ENCODE measurements at places on chromosomes 3 and 15.

DNA sequence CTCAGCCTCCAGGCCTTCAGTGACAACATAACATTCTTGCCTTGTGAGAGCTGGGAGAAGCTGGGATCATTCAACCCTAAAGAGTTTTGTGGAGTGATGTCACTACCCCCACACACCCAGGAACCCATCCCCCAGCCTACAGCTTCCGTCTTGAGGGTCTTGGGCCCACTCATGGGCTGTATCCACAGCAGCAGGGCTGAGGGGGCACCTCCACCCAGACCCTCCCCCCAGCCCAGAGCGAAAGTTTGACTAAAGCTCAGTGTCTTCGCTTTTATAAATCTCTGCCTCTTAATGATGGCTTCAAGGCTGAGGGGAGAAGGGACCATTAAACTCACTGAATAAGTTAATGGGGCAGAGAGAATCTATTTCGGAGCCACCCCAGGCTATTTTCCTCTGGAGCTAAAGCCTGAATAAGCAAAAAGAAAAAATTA lies 23.8 kb downstream of the NTRK3 start:
- no peak for DNase-seq

DNA sequence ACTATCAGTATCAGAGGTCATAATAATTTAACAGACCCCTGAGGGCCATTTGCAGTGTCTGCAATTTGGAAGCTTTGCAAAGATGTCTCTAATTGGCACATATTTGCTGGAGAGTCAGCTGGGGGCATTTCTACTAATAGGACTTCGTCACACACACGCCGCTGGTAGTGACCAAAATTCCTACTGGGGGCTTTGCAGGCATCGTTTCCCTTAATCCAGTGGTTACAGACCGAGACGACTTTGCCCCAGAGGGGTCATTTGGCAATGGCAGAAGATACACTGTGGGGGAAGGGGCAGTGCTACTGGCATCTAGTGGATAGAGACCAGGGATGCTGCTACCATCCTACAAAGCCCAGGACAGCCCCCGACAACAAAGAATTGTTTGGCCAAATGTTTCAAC lies 151.0 kb upstream of the LRTM1 start:
- DNase-seq, result no peak

- DNase-seq, result no peak
Measured at GRCh38 chr15:74611341-74611740, 4.3 kb upstream of the CLK3 start.

DNA sequence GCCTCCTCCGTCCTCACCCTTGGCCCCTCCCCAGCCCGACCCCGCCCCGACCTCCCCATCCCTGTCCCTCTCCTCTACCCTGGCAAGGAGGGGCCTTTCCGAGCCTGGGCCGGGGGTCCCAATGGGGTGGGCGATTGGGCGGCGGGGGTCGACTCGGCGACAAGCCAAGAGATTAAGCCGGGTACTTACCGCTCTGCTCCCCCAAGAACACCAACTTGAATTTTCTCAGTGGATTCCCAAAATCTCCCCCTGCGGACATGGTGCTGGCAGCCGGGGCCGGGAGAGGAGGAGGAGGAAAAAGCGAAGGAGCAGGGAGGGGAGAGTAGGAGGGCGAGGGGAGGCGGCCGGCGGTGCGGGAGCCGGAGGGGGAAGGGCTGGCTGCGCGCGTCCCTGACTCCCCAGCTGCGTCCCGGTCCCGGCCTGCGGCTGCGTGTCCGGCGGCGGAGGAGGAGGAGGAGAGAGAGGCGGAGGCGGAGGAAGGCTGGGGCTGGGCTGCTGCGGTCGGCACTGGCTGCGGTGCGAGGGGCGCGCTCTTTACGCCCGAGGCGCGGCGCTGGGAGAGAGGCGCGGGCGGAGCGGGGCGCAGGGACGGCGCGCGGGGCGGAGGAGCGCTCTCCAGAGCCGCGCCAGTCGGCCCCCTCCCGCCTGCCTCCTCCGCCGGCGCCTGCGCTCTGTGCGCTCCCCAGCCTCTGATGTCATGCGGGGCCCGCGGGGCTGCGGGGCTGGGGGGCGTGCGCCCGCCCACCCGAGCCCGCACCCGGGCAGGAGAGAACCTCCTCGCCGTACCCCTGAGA lies at the start of gene RAB6B:
TSS of gene RAB6B (minus strand) at position 675 of the 794 bp plus-strand sequence. CDS start at position 259, 416 bp downstream.
- no peak for DNase-seq

DNA sequence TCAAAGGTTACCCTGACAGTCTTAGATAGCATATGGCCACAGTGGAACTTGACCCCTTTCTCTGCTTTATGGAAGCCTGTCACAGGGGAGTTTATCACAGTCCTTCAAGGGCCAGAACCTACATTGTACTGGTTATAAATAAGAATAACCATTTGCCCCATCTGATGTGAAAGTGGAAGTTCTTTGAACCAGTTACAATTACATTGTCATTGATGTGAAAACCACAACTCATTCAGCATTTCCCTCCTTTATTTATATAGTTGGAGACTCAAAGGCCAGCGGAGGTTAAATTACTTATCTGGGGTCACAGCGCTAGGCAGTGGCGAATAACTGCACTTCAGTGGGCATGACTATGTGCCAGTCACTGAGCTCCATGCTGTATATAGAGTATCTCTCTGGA lies 60.5 kb upstream of the TBC1D5 start:
- DNase-seq, result no peak

- DNase-seq, result no peak
Measured at GRCh38 chr3:154795582-154795981, 284.5 kb upstream of the MME start.

GRCh38 chr3:10223676-10224639 lies 24.3 kb upstream of the TATDN2 start:
- DNase-seq, result no peak

DNA sequence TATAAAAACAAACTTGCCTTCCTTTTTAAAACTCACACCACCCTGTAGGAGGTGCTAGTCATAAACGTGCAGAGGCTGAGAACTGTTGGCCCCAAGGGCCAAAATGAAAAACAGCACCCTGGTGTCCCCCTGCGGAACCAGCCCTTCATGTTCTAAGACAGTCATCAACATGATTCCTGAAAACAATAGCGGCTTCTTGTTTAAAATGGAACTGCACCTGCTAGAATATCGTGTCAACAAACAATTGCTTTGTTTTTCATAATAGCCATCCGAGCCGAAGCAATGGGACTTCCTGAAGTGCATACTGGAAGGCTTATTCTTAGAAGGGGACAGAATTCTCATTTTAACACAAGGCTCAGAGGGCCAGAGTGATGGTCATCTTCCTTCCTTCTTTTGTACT lies 43.7 kb downstream of the MECOM start:
- no peak for DNase-seq

DNA sequence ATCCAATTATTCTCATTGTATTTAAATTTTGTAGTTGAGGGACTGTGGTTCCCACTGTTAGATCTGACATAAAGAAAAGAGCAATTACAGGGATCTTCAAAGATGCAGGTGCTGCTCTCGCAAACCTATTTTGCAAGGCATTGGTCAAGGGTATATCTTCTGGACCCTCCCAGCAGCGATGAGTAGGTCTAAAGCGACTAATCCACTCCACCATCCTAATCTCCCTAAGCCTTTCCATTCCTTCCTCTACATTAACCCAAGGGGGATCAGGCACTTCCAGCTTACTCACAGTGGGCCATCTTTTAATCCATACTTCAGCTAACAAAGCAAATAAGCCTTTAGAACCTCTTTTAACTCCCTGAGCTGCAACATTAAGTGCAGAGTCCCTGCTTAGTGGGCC lies 37.0 kb upstream of the CPOX start:
- DNase-seq, result no peak

- no peak for DNase-seq
Measured at GRCh38 chr3:37135561-37135960, 38.8 kb downstream of the LRRFIP2 start.

GRCh38 chr3:182979674-182980191 lies 605 bp downstream of the DCUN1D1 start:
- no peak for DNase-seq

DNA sequence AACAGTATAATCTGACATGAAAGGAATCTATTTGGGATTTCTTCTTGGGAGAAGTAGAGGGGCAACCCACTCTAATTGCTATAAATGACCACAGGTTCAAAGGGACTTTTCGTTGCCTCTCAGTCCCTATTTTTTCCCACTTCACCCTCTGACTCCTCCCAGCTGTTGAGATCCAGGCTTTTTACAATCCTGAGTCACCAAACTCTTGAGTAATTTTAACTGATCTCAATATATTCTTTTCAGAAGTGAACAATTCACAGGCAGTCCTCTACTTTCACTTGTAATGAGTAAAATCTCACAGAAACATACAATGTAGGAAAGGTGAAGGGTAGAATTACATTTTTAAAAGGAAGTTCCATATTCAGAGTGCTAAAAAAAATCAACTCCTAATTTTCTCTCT lies 44.6 kb downstream of the EIF4E3 start:
- DNase-seq, result no peak

DNA sequence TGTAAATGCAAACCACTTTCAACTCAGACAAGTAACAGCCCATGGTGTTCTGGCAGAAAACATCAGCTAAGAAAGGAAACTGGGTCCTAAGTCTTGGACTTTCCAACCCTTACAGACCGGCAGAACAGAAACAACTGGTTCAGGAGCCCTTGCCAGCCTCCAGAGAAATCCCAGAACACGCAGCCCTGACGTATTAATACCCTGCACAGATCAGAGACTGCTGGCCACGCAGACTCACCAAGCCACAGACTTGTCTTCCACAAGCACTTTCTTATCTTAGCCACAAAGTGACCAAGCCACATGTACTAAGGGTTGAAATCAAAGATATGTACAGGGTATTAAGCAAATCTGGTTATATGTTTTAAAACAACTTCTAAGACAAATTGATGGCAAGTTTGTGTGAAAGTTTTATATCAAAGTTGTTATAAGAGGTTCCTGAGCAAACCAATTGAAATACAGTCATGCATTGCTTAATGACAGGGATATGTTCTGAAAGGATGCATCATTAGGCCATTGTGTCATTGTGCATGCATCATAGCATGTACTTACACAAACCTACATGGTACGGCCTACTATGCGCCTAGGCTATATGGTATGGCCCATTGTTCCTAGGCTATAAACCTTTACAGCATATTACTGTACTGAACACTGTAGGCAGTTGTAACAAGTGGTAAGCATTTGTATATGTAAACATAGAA lies 36.8 kb downstream of the BTD start:
- DNase-seq, result no peak

GRCh38 chr15:72538931-72539330 lies 64.8 kb downstream of the ARIH1 start:
- DNase-seq, result no peak

DNA sequence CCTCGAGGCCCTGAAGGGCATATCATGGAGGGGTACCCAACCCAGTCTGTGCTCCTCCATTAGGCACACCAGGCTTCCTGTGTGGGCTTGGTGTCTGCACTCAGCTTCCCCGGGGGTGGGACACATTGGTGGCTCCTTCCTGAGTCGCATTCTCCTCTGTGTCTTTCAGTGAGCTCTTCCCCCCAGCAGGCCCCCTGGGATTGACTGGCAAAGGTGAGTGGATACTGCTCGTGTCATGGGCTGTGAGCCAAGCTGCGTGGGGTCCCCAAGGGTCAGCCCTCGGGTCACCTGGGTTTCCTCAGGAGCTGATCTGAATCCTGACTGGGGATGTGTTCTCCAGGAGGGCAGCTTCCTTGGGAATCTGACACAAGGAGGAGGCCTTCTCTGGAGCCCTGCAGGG lies 231.0 kb downstream of the SNRPN start:
- DNase-seq, result no peak

DNA sequence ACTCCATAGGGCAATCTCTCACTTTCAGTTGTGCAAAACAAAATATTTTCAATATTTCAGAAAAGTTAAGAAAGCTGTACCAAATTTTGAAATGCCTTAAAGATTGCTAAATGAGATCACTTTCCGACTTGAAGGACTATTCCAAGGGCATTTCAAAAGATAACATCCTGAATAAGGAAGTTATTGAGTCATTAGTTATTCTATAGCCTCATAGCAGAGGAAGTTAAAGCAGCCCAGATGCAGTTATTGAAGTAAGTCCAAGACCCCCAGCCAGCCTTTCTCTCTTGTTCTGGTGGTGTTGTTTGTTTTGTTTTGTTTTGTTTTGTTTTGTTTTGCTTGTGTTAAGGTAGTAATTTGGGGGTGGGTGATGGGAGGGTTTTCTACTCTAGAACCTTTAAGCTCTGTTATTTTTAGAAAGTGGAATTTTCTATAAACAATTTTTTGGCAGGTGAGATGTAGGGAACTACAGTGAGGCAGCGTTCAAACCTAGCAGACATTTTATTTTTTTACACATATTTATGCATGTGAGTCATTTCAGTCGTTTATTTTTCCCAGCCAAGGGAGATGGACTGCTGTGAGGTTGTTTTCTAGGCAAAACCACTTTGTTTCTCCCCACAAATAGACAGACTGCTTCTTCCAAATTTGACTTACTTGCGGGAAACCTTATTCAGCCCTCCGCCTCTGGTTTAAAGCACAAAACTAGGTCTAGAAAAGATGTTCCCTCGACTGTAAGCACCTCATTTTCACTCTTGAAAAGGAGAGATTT lies 216.3 kb upstream of the ARPP21 start:
- no peak for DNase-seq

All from stimulated activated CD4-positive, alpha-beta T cell treated with anti-CD3 and anti-CD28 coated beads, Interleukin-15, amount 100 ng/mL, for 1 hour (primary cell).